ENCODE measurements at places on chromosomes 16 and 17. TPM values are rescaled to one million over a fixed set of nuclear protein-coding genes. Genes with fewer than 3 reads are reported as not detected.

Gene NOTUM
- total RNA-seq = 0.11 TPM

Gene RNF166
- total RNA-seq = 120 TPM

Gene PDILT
- not detected for total RNA-seq

Gene KCNJ18
- not detected for total RNA-seq

Gene DNAI2
- total RNA-seq = 0.50 TPM

Gene NOS2
- not detected for total RNA-seq

Gene NHLRC4
- total RNA-seq = 1.4 TPM

Gene ATP2C2
- not detected for total RNA-seq

Gene KRT20
- total RNA-seq = not detected

Gene DNASE1
- total RNA-seq = 35.1 TPM

Gene SERPINF2
- 0.48 TPM for total RNA-seq

Gene BRIP1
- total RNA-seq = 25.7 TPM

Gene HID1
- 0.34 TPM for total RNA-seq

Gene EPX
- total RNA-seq = not detected

Gene EXOC3L1
- not detected for total RNA-seq

Gene KRTAP1-5
- not detected for total RNA-seq
